Stimulated activated CD4-positive, alpha-beta T cell treated with anti-CD3 and anti-CD28 coated beads, TNF-alpha, amount 100 ng/mL, for 4 hours (primary cell): ENCODE measurements at places on chromosomes 13 and 19.

DNA sequence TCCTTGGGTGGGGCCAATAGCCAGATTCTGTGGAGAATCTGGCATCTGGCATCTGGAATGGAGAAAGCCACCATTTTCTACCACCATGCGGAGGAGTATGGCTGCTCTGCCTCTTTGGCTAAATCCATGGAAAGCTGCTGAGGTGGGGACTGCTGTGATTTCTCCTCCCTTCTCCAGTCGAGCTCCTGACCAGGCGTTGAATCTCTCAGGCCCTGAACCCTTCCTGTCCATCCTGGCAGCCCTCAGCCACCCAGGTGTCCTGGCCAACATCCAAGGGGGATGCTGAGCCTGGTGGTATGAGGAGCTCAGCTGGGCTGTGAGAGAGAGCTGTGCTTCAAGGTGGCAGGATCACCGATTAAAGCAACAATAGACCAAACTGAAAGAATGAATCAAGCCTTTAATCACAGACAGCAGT is 17.4 kb upstream of the SIGLEC6 start:
- no peak for DNase-seq

GRCh38 chr19:43560687-43561086 is 14.6 kb downstream of the XRCC1 start:
- DNase-seq = no peak

GRCh38 chr13:111864566-111864965 is 202.4 kb upstream of the SOX1 start:
- DNase-seq = no peak

GRCh38 chr19:9342610-9343304 is 18.8 kb downstream of the ZNF559 start:
- no peak for DNase-seq

DNA sequence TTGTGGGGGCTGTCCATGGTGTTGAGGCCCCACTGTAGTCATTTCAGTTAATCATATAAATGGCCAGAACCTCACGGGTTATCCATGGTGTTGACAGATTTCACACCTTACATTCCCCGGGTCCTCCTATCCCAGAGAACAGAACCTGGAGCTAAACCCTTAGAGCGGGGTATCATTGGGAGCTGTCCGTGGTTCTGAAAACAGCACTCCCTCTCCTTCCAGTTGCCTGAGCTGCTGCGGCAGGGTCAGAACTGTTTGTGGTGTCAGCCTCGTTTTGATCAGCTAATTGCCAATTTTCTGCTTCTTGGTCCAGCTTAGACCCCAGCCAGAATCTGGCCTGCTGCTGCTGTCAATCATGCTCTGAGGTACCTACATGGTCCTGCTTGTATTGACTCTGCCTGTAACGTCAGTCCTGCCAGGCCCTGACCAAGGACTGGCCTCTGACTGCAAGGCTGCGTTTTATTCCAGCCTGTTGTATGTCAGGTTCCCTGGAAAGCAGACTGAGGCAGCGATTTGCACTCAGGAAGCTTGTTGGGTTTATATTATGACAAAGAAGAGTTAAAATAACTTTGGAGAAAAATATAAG is 55.8 kb upstream of the KCTD15 start:
- no peak for DNase-seq

GRCh38 chr19:452829-453228 is 8.0 kb downstream of the SHC2 start:
- no peak for DNase-seq

DNA sequence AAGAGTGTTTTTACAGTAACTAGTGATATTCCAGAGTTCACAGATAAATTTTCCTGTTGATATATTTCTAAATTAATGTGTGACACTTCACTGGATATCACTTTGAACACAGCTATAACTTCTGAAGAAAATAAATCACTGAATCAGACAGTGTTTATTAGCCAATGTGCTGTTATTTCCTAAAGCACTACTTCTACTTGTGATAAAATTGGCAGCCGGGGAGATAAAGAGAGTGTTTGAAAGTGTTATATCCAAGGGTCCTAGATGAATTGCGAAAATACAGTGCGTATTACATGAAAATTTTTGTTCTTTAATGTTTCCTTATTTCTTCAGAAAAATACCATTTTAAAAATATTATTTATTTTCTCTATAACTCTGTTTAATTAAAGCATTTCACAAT is 417.5 kb upstream of the ARGLU1 start:
- no peak for DNase-seq

GRCh38 chr13:86870444-86870843 is 800.7 kb upstream of the SLITRK5 start:
- no peak for DNase-seq

- DNase-seq = no peak
Observed at GRCh38 chr19:15195371-15196334, 5.1 kb downstream of the NOTCH3 start.

DNA sequence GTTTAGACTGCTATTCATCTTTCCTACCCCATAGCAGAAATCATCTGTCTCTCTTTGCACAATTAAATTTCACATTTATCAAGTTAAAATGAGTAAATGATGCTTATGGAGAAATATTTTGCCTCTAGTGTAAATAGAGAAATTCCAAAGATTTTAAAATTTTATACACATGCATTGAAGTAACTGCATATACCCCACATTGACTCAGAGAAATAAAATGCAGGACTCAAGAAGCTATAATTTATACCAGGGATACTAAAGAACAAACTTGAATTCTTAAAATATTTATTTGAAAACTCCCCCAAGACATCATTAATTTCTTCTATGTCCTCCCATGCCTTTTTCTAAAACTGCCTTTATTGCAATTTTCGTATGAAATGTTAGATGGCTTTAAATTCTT is 165.8 kb downstream of the DIAPH3 start:
- no peak for DNase-seq

- DNase-seq = no peak
Observed at GRCh38 chr13:23081220-23081619, 99.6 kb upstream of the SGCG start.

DNA sequence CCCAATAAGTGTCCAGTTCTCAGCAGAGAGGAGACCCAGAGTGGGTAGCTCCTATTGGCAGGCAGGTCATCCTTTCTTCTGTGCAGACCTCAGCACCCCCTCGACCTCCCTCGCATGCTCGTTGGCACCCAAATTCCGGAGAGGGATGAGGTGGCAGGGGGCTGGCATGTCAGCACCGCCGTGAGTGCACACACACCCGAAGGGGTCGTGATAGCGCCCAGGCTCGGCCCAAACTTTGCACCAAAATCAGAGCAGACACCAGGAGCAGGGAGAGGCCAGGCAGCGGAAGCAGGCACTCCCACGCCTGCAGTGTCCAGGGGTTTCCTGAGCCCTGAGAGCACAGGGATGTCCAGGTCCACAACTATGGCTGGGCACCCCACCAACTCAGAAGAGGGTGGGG is 1503.8 kb upstream of the PCDH20 start:
- DNase-seq = no peak

DNA sequence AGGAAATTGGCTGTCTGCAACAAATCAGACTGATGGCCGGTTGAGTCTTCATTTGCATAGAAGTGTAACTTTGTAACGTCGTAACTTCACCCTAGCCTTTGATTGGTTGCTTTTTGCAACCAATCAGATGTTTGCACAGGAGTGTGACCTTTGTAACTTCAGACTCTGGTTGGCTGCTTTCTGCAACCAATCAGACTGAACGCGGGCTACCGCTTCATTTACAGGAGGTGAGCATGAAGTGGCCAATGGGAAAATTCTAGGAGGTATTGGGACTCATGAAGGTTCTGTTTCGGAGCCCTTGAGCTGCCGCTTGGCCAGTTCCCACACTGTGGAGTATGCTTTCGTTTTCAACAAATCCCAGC is 441 bp upstream of the ZNF559 start:
- DNase-seq = no peak

DNA sequence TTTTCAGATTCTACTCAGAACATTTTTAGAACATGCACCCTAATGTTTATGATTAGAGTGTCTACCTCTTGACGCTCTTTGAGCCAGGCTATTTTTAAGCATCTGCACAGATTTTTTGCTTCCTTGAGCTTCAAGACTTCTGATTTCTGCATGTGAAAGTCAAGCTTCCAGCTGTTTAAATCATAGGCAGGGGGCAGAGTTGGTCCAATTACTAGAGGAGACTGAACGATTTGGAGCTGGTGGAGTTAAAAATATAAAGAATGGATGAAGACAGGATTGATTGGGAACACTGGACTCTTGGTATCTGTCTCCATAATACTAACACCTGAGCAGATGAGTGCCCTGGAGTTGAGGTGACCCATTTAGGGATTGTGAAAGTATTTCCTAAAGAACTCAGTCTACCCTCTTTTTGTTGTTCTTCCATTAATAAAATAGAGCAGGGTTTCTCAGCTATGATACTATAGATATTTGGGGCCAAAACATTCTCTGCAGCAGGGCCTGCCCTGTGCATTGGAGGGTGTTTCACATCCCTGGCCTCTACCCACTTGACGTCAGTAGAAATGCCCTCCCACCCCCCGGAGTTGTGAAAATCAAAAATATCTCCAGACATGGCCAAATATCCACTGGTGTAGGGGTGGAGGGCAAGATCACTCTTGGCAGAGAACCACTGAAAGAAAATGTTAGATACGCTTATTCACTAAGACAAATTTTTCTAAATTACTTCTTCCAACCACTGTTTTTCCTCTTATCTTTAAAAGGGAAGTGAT is 160.1 kb downstream of the COG6 start:
- no peak for DNase-seq

DNA sequence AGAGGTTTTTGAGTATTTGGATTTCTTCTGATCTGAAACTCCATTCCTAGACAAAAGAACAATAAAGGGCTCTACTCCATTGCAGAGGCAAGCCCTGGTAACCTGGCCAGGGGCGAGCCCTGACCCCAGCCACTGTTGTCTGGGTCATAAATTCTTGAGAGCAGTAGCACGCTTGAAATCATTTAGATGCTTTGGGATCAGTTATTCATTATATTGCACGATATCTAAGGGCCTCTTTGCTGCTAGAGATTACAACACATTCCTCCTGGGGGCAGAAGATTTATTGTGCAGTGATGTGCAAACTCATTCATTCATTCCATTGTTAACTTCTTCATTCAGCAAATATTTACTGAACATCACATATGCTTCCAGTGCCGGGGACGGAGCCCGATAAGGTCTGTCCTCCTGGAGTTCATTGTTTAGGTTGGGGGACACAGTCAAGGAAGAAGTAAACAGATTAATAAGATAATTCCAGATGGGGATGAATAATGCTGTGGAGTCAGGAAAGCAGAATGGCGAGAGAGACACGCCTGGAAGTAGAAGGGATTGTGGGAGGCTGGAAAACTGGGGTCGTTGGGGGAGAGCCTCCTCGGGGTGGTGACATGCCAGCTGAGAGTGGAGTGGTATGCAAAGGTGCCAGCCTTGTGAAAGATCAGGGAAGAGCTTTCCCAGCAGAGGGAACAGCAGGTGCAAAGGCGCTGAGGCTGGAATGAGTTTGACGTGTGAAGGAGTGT is 34.9 kb downstream of the SIPA1L3 start:
- DNase-seq = no peak

DNA sequence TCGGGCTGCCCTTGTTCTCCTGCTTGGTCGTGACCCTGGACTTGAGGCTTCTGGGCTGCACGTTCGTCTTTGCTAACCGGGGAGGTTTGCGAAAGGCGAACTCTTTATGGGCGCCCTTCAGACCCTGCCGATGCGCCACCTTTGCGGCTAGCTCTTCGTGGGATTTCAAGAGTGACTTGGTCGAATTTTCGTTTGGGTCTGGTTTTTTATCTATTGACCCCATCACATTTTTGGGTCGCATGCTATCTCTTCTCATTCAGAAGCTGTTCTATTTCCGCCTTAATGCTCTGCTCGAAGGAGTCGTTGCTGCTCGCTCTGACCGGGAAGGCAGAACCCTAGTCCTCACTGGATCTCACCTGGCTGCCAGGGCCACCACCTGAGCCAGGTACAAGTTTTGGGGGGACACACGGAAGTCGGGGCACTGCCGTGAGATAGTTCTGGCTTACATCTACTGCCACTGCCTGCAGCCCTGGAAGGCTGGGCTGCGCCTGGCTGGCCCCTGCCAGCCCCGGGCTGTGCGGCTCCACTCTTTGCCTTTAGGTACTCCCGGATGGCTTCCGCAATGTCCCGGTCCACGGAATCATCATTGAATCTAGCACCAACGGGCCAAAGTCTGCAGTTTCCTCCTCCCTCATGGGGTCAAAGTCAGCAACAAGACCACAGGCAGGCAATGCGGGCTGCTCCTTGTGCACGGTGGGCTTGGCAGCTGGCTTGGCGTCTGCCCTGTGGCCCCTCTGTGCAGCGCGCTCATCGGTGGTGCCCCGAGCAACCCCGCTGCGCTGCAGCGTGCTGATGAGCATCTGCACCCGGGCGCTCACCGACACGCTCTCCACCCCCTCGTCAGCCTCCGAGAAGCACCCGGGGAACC is 16.2 kb downstream of the RB1 start:
- no peak for DNase-seq

GRCh38 chr13:111861766-111862366 is 205.1 kb upstream of the SOX1 start:
- DNase-seq = no peak

- no peak for DNase-seq
Observed at GRCh38 chr19:38990949-38991697, 15.6 kb upstream of the FBXO17 start.

- DNase-seq = no peak
Observed at GRCh38 chr19:48724796-48725753, 5.5 kb upstream of the MAMSTR start.

DNA sequence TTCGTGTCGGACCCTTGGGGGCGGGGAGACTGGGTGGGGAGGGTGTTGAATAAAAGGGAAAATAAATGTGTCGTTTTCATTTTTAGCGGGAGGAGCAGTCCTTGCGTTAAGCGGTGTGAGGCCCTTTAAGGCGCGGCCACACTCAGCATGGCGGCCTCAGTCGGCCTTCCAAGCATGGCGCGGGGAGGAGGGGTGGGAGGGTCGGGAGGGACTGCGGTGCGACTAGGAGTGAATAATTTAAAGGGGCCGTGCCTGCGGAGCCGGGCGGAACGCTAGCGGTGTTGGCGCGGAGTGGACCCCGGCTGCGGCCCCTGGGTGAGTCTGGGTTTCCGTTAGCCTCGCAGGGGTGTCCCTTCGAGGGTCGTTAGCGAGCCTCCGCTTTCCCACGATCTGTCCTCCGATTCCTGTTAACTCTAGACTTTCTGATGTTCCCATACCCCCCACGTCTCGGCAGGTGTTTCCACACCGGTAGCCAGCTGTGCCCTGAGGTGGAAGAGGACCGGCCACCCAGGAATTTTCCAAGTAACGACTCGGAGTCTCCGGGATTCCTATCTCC is 1.5 kb upstream of the PNPLA6 start:
- DNase-seq = peak; percentile 70

GRCh38 chr19:41601771-41602170 is 25.1 kb downstream of the CEACAM4 start:
- DNase-seq = no peak
